A549 treated with DMSO at 1 μM for 4 hours (cell line): ENCODE measurements at places on chromosomes 2 and 18. TPM values are rescaled to one million over a fixed set of nuclear protein-coding genes. Genes with fewer than 3 reads are reported as not detected.

GPR148 gene
- not detected in 5 replicates for total RNA-seq

SKA1 gene
- 12.2 to 15.2 TPM (median 15.0 TPM) in 5 replicates for total RNA-seq

CLHC1 gene
- total RNA-seq, result 1.4 to 2.6 TPM (median 2.4 TPM) in 5 replicates

HNRNPLL gene
- 21.4 to 32.0 TPM (median 28.3 TPM) in 5 replicates for total RNA-seq

TRIM43 gene
- 0.05 TPM in 1 of 5 replicates, not detected in the others for total RNA-seq
